ENCODE measurements at places on chromosomes 16 and 17.
A peak's percentile ranks its signal among the peaks of the same experiment; 100 is the strongest.

DNA sequence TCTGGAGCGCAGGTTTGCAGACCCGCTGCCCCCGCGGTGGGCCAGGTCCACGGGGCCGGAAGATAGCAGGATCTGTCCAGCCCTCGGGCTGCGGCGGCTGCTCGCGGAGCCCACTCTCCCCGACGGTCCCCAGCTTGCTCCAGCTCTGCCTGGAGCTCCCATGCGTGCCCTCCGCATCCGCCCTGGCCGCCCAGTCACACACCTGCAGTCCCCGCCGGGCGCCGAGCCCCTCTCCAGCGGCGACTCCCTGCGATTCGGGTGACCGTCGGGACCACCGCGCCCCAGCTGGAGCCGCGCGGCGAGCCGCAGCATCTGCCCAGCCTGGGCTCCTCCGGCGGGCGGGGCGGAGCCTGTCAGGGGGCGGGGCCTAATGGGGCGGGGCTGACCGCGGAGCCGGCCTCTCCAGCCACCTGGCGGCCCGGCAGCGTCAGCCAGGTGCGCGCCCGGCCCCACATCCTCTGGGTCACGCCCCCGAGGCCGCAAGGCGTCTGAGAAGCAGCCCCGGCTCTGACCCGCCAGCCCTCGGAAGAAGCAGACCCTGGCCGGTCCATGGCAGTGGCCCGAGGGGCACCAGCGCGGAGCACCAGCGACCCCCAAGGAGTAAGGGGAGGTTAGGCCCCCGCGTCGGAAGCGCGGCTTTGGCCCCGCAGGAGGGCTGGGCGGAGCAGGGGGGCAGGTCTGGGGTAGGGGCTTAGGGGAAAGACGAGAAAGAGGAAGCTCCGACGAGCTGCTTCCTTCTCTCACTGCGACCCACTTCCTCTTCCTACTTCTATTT, at the start of gene PIK3R5:
Gene PIK3R5, minus strand, starts transcription at position 314 of the 775 bp plus-strand sequence. CDS start 54,213 bp downstream, outside the sequence.
- peak; percentile 89 for DNase-seq

DNA sequence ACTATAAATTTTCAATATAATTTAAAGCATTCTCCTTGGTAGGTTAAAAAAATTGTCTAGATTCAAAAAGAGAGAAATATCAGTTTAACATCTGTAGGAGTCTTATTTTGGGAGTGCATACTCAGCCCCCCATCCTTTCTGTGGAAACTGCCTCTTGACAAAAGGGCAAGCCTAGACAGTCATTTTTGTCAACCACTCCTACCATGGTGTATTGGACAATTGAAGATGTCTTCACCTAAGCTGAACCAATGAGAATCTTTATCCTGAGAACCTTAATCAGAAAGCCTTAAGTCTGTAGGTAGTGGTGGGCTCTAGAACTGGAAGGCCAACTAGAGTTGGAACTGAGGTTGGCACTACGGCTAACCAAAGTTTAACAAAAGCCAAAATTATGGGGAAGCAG, 65.7 kb upstream of the MED13 start:
- no peak for DNase-seq

DNA sequence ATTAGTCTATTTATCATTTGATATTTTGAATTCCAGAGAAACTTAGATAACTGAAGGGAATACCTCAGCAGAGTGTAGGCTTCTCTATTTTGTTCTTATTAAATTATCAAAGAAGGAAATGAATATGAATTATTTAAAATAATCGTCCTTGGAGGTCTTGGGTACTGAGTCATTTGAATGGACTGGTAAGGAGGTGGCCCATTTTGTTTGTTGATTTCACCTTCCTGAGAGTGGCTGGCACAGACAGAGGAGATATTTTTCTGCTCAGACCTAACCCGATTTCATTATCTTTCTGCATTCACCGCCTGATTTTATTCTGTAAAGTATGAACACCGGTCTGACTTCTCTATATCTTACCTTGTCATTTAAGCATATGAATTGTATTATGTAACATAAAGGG, 88.0 kb downstream of the USP22 start:
- no peak for DNase-seq

DNA sequence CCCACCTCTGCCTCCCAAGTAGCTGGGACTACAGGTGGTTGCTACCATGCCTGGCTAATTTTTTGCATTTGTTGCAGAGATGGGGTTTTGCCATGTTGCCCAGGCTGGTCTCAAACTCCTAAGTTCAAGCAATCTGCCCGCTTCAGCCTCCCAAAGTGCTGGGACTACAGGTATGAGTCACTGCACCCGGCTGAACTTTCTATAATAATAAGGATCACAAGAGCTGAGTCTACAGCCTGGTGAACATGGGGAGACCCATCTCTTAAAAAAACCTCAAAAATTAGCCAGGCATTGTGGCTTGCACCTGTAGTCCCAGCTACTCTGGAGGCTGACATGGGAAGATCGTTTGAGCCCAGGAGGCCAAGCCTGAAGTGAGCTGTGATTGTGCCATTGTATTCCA, 53.5 kb downstream of the WDR59 start:
- no peak for DNase-seq

DNA sequence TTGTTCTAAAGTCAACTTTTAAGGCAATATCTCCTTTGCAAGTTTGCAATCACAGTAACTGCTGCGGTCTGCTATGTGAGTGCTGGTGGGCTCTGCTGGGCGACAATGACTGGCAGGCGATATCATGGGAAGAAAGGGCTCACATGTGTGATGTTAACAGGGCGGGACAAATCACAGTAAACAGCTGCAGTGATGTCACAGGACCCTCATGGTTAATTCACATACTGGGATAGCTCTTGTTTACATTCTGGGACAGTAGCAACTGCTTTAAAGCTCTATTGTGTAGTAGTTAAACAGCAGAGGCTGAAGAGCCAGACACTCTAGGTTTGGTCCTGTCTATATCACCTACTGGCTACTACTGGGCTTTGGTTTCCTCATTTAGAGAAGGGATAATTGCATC, 257.2 kb upstream of the ASIC2 start:
- no peak for DNase-seq

DNA sequence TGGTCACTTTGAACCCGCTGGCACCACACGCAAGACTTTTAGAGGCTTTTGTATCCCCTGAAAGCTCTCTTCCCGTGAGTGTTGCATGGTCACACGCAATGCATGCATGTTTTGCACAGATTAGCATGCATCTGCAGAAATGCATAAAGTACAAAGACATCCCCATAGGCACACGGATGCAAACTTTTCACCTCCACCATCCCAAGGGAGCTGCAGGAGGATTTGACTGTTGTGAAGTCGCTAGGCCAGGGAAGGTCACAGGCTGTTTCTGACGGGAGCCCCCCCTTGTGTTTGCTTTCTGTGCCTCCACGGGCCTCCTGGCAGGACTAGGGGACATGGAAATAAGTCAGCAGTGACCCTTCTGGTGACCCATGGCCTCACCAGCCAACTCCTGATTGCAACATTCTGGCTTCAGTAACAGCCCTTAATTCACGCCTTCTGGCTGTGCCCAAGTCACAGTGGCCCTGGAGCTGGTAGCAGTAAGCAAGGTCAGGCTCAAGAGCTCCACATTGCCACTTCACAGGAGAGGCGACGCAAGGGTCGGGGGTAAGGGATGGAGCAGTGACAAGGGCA, 45.1 kb downstream of the SOX9 start:
- no peak for DNase-seq

All from CD4-positive, alpha-beta T cell treated with Interleukin-17A for 1 hour (primary cell).